ENCODE measurements at places on chromosomes 13 and 19.

DNA sequence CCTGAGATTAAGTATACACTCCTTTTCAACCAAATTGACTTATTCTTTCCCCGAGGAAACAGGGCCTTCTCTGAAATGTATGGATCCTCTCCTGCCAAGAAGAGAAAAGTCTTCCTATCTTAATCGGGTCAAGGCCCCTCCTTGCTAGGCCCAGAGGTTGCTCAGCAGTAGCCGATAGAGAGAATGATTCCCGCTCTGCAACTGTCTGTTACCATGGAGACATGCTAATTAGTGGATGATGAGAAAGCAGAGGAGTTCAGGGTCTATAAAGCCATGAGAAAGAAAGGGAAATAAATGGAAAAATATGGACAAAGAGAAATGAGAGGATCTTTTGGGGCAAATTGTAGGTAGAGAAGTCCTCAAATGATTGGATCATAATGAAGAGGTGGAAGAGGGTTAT is 103.5 kb downstream of the POU4F1 start:
- no peak for DNase-seq

DNA sequence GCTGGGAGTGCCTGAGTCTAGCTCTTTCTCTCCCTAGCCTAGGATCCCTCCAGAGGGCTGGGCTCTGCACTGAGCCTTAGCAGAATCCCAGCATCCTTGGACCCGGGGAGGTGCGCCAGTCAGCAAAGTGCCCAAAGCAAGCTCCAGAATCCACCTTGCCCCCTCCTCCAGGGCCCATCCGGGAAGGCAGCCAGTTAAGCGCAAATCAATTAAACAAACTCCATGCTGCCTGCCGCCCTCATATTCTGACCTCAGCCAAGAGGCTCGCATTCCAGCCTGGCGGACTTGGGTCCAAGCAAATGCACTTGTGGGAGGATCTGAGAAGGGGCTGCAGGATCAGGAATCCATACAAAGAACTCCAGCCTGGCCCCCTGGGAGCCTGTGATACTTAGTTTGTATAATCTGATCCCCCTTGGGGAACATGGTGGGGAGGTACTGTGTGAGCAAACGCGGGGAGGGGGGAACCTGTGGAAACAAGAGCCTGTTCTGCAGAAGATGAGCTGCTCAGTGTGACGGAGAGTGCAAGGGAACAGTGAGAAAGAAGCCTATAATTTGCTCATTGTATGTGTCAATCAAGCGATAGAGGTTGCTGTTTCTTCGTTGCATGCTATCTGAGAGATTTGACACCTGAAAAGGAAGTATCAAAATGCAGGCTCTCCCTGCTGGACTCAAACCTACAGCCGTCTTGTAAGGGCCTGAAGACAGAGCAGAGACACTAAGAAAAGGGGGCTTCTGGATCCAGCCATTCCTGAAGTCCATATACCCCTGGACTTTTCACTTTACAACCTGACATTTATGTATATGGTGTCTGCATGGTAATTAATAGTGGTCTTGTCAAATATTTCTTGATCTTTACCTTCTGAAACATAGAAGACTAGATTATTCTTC is 29.4 kb downstream of the ZNRF4 start:
- no peak for DNase-seq

- DNase-seq = peak; percentile 31
These were observed 22.4 kb upstream of the ARHGEF18 start for GRCh38 chr19:7326105-7326877.

- peak; percentile 94 for DNase-seq
These were observed 722 bp downstream of the COLGALT1 start for GRCh38 chr19:17555929-17556813.

GRCh38 chr19:45994456-45994997 is 740 bp upstream of the CCDC61 start:
- DNase-seq = no peak
